ENCODE measurements at places on chromosomes 2 and 18.

- DNase-seq: peak; percentile 53
Measured at GRCh38 chr2:33372940-33373553, 103.4 kb upstream of the RASGRP3 start.

- peak; percentile 12 for DNase-seq
Measured at GRCh38 chr2:70247364-70248180, 856 bp downstream of the TIA1 start.

GRCh38 chr2:189304360-189304759 lies 124.8 kb upstream of the COL5A2 start:
- no peak for DNase-seq

- DNase-seq: peak; percentile 66
Measured at GRCh38 chr2:153386481-153386897, 92.1 kb downstream of the RPRM start.

- DNase-seq: no peak
Measured at GRCh38 chr2:164642946-164643555, 21.8 kb upstream of the GRB14 start.

GRCh38 chr18:78999939-79000338 lies 20.3 kb downstream of the SALL3 start:
- DNase-seq: no peak

DNA sequence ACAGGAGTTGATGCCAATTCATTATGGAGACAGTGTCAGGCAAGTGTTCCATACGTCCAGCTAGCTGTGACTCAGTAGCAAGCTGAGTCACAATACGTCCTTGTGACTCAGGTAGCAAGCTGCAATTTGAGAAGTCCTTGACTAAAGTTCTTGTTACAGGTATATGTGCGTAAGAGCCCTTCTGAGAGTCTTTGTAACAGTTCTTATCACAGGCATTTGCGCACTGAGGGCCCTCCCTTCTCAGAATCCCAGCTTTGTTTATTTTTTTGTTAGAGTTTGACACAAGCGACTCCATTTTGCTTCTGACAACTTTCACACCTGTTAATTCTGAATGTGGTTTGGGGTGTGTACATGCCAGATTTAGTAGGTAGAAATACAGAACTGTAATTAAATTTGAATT lies 20.1 kb upstream of the ACMSD start:
- DNase-seq: peak; percentile 23

DNA sequence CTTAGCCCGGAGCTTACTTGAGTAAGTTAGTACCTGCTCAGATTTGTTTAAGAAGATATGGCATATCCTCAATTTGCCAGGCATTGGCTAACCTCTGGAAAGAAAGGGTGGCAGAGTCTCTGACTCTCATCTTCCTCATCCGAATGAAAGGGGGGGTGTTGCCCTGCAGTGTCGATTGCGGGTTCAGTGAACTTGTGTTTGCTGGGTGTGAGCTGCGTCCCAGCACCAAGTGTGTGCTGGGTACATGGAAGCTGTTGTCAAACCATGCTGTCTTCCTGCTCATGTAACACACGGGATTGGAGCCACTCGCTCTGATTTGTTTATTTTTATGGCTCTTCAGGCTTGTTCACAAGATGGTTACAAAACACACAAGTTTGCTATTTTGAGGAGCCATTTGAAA lies 171.4 kb upstream of the PXDN start:
- no peak for DNase-seq

GRCh38 chr2:54763636-54764291 lies 40.3 kb downstream of the EML6 start:
- peak; percentile 37 for DNase-seq
